ENCODE measurements at places on chromosomes 3 and 15.
A peak's percentile ranks its signal among the peaks of the same experiment; 100 is the strongest.

GRCh38 chr3:183313351-183313750 is 60.3 kb downstream of the B3GNT5 start:
- no peak for DNase-seq

- DNase-seq: no peak
Measured at GRCh38 chr3:172320468-172320867, 127.8 kb downstream of the GHSR start.

GRCh38 chr3:30358871-30359270 is 247.5 kb upstream of the TGFBR2 start:
- no peak for DNase-seq

- no peak for DNase-seq
Measured at GRCh38 chr3:31600431-31600830, 67.7 kb downstream of the STT3B start.

DNA sequence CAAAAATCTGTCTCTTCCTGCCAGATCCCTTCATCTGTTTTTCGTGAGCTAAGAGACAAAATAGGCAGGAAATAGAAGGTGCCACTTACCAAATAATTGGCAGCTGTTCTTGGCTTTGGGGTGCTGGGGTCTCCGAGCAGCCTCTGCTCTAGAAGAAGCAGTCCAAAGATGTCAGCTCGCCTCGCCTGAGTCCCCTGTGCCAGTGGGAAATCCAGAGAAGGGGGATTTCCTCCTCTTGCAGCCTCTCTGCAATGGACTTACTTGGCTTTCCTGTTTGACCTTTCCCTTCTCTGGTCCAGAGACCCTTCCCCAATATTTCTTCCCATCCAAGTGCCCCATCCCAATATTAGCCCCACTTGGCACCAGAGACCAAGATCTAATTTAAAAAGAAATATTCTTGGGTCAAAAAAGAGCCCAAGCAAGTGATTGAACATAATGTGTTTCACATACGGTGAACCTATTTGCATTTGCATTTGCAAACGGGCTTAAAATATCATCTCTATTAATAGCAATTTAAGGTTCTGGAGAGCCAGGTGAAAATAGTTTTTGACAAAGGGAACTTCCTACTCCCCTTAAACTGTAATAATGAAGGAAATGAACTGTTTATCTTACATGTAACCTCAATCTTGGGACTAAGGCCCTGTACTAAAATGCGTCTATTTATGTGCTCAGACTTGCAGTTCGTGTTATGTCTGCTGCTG is 23.2 kb downstream of the CD86 start:
- DNase-seq: no peak

- DNase-seq: no peak
Measured at GRCh38 chr3:184234671-184235380, 5.4 kb downstream of the VWA5B2 start.

GRCh38 chr3:195094191-195094921 is 176.6 kb downstream of the XXYLT1 start:
- no peak for DNase-seq

DNA sequence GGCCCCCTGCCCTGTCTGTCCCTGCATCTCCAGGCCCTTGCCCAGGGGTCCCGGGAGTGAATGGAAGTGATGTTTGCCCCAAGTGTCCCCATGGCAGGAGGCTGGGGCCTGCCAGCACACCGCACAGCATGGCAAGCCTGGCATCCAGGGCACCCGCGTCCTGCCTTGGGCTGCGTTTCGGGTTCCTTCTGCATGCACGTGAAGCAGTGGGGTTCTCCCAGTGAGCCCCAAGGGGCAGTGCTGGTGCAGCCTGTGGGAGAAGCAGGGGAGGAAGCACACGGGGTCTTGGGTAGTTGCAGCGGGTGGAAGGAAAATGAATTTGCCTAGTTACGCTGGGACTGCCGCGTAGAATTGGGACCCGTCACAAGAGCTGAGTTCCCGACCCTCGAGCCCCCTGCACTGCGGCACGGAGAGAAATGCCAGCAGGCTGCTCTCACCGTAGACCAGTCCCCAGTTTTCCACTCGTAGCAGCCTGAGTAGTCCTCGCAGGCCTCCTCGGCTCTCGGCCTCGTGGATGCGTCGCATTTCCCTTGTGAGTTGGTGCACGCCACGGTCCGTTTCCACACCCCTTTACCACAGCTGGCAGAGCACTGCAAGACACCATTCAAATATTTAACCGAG is 259.5 kb upstream of the LYSMD4 start:
- no peak for DNase-seq

GRCh38 chr3:42439261-42440115 is 29.1 kb upstream of the LYZL4 start:
- no peak for DNase-seq

DNA sequence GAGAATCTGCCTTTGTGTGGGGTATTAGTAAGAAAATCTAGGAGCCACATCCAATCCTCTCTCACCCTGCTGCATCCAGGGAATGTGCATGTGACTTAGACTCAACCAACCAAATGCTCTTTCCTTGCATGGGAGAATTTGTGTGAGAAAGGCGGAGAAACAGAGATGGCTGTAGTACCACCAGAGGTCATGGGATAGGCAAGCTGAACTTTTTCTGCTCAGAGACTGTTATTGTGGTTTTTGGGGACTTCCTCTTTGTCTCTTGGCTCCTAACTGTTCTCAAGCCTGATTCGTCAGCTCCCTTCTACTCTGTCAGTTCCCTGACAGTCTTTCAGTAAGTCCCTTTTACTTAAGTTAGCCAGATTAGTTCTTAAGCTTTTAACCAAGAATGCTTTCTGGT is 2.6 kb upstream of the ZSCAN2 start:
- peak; percentile 32 for DNase-seq
